ENCODE measurements at places on chromosomes 3 and 15.

- no peak for DNase-seq
Observed at GRCh38 chr3:123332124-123332641, 116.7 kb downstream of the ADCY5 start.

DNA sequence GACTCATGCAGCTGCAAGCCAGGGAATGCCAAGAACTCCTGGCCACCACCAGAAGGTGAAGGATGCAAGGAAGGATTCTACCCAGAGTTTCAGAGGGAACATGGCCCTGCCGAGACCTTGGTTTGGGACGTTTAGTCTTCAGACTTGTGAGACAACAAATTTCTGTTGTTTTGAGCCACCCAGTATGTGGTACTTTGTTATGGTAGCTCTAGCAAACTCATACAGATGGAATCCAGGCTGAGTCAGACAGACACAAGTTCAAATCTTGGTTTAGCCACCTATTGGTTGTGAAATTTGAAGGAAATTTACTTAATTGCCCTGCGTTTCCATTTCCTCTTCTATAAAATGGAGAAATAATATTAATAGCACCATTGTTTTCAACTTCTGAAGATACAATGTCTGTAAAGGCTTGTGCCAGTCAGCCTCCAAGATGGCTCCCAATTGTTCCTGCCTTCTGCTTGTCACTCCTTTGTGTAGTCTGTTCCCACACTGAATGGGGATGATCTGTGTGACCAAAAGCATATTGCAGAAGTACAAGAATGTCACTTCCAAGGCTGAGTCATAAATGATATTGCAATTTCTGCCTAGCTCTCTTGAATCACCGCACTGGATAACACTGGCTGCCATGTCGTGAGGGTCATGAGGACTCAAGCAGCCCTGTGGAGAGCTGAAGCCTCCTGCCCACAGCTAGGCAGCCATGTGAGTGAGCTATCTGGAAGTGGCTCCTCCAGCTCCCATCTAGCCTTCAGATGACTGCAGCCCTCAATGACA, 223.5 kb upstream of the PROK2 start:
- DNase-seq: no peak

DNA sequence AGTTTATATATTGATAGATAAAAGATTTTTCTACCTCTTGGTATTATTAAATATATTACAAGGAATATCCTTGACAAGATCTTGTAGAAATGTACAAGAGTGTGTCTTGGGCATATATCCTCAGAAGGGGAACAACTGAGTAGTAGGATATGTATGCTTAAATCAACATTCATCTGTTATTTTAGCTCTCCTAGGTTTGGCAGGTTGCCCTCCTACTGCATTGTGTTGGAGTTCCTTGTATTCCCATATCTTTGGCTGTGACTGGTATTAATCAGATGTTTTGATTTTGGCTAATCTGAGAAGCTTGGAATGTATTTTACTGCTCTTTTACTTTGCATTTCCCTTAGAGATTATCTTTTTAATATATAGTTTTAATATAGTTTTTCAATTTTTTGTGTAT, 4.6 kb downstream of the MYRIP start:
- DNase-seq: peak; percentile 68

GRCh38 chr3:197308591-197308990, 10.2 kb upstream of the DLG1 start:
- DNase-seq: no peak

DNA sequence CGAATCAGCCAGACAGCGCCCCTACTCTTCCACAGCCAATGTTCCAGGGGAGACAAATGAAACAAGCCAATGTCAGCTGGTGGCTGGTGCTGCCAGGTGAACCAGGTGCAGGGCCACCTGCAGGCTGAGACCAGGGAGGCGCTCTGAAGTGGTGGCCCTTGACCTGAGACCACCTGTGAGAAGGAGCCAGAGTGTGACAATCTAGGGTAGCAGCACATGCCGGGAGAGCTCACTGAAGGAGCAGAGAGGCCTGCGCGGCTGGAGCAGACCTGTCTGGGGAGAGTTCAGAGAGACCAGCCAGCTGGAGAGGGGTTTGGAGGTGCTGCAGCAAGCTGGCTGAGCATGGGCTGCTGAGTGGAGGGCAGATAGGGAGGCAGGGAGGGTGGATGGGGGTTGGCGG, 693 bp upstream of the STAB1 start:
- DNase-seq: no peak

- DNase-seq: no peak
Observed at GRCh38 chr15:88535100-88535499, 11.4 kb downstream of the DET1 start.

DNA sequence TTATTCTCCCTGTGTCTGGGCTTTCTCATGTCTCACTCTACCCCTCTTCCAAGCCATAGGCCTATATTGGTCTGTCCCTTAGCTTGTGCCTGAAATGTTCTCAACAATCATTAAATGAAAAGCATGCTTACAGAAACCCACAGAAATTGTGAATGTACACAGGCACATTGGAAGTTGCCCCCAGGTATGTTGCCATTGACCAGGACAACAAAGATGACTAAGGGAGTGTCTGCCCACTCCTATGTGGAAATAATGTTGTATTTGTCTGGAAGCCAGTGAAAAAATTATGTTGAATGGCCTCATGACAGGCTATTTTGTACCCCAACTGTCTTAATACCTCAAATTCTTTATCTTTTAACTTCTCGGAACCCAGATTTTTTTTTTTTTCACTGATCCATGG, 102.0 kb downstream of the TPRG1 start:
- no peak for DNase-seq

- DNase-seq: no peak
Observed at GRCh38 chr3:119368298-119368697, 74.1 kb downstream of the ARHGAP31 start.

- DNase-seq: no peak
Observed at GRCh38 chr3:149245738-149246451, 24.3 kb upstream of the CP start.

DNA sequence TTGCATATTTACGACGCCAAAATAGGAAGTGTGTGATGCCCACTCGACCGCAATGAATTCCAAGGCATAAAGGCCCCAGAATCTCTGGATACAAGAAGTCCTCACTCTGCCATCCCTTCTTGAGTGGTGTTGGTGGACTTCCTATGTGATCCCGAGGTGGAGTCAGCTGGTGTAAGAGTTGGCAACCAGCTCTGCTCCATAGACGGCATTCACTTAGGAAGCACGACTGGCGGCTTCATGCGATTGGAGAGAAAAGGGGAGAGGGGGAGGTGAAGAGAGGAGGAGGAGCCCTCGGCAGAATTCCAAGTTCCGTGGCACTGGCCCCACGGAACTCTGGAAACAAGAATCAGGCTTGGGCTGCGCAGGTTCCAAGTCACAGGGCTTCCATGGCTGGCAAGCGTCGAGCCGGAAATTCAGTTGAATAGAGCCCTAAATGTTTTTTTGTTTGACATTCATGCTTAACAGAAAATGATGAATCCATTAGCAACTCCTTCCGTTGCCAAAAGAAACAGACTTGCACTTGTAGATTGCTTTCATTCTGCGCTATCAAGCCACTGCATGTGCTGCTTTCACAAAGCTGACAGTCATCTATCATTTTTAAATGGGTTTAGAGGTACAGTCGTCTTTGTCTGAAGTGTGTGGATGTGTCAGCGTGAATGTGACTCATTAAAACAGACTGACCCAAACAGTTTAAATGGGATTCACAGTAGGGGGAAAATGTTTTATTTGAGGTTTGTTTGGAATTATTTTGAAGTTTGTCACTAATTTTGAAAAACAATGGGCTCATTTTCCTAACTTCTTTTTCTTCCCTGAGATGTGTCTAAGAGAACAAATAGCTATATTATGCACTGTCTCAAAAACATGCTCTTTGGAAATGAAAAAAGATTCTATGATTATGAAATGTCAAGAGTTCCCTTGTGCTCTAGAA, 428.3 kb upstream of the ATP11B start:
- peak; percentile 78 for DNase-seq

DNA sequence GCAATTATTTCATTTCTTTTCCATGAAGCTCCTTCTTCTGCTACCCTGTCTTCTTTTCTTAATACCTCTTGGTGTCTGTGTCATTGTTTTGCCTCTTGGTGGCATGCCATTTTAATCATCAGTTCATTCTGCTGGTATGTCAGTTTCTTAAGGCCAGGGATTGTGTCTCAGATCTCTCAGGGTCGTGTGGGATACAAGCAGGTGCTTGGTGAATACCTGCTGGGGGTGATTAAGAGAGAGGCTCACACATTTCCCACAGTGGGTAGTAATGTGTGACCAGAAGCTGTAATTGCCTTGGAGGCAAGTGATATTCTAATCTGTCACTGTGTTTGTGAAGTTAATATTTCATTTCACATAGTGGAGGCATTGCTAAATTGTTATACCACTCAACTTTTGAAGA, 361.4 kb upstream of the TRIM42 start:
- no peak for DNase-seq

DNA sequence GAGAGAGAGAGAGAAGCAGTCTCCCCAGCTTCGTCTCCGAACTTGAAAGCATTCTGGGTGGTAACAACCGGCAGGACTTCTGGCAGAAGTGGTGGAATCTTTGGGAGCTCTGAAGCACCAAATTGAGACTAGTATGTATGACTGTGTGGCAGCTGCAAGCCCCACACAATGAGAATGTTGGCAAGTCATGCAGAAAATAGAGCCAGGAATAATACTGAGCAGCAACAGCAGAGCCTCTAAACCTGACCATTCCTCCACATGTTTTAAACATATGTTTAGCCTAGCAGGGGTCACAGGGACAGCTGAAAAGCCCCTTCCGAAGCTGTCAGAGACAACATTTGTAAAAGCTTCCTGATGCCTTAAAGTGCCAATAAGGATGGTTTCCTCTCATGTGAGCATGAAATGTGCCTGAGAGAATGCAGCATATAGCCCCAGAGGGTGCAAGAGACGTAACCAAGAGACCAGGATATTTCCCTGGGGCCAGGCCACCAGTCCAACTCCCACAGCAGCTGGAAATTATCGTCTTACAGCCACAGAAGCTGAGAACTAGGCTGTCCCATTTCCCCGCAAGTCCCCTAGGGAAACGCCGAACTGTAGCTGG, 178.6 kb upstream of the CCDC54 start:
- DNase-seq: peak; percentile 62

DNA sequence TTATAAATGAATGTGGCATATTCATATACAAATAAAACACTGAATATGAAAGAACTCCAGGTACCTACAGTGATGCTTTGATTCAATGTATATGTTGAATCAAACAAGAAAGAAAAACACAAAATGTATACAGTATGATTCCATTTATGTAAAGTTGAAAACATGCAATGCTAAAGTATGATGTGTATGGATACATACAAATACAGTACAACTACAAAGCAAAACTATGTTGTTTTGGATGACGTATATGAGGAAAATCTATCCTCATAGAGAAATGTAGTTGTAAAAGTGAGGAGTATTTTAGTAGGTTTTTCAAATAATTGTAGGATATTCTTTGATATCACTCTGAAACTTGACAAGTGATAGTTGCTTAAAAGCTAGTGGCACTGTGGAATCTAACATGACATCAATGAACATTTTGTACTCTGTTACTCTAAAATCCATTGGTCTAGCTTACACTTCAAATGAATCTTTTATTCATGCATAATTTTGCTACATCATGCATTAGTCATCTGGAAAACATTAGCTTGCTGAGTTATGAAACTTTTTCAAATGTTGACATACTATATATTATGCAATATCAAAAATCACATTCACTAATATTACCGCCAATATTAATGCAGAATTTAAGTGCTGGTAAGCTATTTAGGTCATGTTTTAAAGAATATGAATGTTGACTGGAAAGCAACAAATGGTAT, 278.1 kb upstream of the CHRNA7 start:
- DNase-seq: no peak

DNA sequence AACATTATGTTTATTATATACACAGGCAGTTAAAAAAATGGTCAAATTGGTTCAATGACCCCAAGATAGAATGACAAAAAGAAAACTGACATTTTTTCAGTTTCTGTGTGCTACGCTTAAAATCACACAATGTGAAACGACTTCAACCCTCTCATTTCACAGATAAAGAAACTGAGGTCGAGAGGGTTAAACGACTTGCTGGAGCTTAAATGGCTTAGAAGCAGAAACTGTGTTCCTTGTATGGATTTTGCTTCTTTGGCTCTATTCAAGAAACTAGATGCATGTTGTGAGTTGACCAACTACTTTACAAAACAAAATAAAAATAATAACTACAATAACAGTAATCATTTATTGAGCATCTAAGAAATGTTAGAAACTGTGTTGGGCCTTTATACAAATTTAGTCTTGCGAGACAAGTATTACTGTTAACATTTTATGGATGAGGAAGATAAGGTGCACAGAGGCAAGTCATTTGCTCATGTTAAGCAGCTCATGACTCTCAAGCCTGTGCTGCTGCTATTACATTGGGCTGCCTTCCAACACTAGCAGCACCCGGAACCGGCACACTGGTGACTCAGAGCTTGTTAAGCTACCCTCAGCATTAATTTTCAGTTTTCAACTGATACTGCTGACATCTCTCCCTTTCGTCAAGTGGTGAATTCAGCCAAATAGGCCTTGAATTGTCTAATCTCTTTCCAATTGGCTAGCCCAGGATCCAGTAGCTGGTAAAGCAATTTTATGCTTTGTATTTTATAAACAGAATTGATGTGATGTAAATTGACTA, 487.6 kb downstream of the NAALADL2 start:
- peak; percentile 65 for DNase-seq

- no peak for DNase-seq
Observed at GRCh38 chr3:14663396-14664135, 11.4 kb upstream of the C3orf20 start.

DNA sequence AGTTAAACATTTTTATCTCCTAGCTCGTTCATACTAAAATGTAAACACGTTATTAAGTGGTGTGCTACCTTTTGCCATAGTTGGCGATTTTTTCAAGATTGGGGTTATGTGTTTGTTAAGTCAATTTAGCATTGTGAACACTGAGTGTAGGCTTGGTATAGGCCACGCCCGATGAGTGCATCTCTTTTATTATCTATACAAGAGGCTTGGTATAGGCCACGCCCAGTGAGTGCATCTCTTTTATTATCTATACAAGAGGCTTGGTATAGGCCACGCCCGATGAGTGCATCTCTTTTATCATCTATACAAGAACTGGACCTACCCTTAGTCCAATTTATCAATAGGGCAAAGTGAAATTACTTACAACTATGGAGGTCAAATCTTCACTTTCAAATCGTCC, 70.4 kb downstream of the NIPA2 start:
- no peak for DNase-seq

- peak; percentile 69 for DNase-seq
Observed at GRCh38 chr3:36763850-36764703, at the start of gene DCLK3. Gene DCLK3, minus strand, starts transcription at chr3:36764553. Its CDS starts 290 bp downstream, at chr3:36764263.

DNA sequence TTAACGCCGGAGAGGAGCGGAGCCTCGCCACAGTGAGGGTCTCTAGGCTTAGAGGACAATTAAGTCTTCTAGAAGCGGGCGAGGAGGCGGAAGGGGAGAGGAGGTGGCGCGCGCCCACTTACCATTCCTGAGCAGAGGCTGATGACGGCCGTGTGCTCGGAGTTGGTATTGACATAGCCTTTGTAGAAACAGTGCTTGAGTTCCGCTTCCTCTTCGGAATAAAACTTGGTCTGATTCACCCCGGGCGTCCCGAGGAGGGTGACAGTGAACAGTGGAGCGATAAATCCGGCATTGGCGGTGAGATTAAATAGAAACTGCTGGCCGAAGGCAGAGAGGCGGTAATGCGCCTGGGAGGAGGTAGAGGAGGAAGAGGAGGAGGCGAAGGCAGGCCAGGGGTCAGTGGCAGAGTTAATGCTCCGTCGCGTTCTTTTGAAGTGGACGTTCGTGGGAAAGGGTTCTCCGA, 1.3 kb downstream of the ADAMTS9 start:
- DNase-seq: peak; percentile 32

- DNase-seq: no peak
Observed at GRCh38 chr3:125117631-125118191, 61.9 kb upstream of the HEG1 start.

- DNase-seq: no peak
Observed at GRCh38 chr15:67225336-67225735, 29.1 kb downstream of the AAGAB start.
